ENCODE measurements at places on chromosomes 7 and 10. TPM values are rescaled to one million over a fixed set of nuclear protein-coding genes. Genes with fewer than 3 reads are reported as not detected.

HYAL4 gene
- not detected for total RNA-seq

LRWD1 gene
- 49.3 TPM for total RNA-seq

DNA sequence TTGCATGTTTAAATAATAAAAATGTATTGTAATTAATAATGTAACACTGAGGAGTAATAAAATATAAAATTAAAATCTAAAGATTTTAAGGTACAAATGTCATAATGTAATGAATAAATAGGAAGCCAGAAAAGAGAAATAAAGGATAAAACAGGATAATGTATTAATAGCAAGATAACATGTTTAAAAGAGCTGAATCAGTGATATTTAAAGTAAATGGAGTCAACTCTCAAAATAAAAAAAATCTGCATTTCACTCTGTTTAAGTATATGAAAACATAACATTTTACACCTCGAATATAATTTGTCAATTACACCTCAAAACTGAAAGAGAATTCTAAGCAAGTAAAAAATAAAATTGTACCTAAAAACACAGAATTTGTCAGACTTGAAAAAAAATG lies 44.1 kb downstream of the GRM3 start:
- DNase-seq: no peak

- DNase-seq: no peak
These were observed 9.9 kb downstream of the SYCE1 start for GRCh38 chr10:133555521-133555920.

Data from HT1080 (cell line).